ENCODE measurements at places on chromosomes 4 and X. TPM values are rescaled to one million over a fixed set of nuclear protein-coding genes. Genes with fewer than 3 reads are reported as not detected.

- no peak for DNase-seq
Measured at GRCh38 chr4:34271479-34272355, 1972.6 kb downstream of the ARAP2 start.

- DNase-seq: no peak
Measured at GRCh38 chr4:118729287-118730286, 44.4 kb downstream of the METTL14 start.

The DCAF12L2 gene
- total RNA-seq: not detected

- DNase-seq: peak; percentile 55
Measured at GRCh38 chr4:7295197-7295910, 103.0 kb downstream of the SORCS2 start.
